ENCODE measurements at places on chromosomes 3 and 15.

- no peak for DNase-seq
These were observed 318.5 kb downstream of the EDEM1 start for GRCh38 chr3:5505997-5506396.

GRCh38 chr15:59194639-59195325 is 11.9 kb upstream of the LDHAL6B start:
- DNase-seq: no peak

- DNase-seq: no peak
These were observed 188.1 kb downstream of the CHST2 start for GRCh38 chr3:143307613-143308183.

- no peak for DNase-seq
These were observed 13.2 kb upstream of the TMEM212 start for GRCh38 chr3:171829841-171830517.

- no peak for DNase-seq
These were observed 40.8 kb downstream of the HMG20A start for GRCh38 chr15:77461486-77461885.

- no peak for DNase-seq
These were observed 9.3 kb downstream of the HOMER2 start for GRCh38 chr15:82943176-82943575.

DNA sequence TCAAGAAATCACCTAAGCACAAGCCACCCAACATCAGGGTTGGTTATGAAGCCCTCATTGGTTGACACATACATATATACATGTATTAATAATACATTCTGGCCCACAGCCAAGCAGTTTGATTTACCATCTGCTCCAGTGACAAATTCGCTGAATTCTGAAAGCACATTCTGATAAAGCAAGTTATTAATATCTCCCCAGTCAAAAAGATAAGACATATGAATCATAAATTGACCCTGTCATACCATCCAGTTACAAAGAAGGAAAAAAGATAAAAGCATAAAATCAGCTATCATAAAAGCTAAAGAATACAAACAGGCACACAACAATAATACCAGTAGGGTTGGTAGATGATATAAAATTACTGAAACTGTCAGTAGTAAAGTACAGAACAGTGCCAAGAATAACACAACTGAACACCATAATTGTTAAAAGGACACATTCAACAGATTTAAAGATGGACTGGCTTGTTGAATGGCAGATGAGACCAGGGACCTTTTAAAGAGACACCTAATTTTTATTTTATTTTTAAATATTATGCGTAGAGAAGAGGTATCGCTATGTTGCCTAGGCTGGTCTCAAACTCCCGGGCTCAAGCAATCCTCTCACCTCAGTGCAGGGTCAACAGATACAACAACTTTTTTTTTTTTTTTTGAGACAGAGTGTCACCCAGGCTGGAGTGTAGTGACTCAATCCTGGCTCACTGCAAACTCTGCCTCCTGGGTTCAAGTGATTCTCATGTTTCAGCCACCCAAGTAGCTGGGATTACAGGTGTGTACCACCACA is 7.7 kb downstream of the SNX4 start:
- no peak for DNase-seq

DNA sequence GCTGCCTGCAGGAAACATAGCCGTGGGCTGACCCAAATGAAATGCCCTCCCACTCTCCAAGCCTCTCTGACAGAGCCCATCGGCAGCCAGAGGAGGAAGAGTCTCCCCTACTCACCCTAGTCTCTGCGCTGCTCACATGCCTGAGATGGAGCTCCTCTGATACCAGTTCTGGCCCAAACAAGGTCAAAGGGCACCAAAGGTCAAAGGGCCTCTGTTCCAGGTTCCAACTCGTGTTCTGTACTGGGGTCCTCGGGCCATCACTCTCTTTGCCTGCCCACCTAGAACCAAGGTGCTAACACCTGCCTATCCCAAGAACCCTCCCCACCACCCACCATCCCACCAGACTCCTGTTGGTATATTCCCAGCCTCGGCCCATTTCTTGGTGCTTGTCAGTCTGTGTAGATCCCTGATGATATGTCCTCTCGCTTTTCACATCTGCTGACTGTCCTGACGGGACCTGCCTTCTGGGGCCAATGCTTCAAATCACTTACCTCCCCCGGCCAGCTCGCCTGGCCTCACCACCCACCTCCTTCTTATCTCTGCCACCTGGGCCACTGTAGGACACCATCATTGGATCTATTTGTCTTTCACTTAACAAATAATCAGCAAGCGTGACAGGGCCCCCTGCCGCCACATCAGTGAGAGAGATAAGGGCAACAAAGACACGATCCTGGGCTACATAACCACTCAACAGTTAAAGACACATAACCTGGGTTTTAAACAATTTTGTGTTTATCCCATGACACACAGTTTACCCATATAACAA is 90.4 kb downstream of the SRGAP3 start:
- no peak for DNase-seq

- DNase-seq: no peak
These were observed 3.7 kb downstream of the EOGT start for GRCh38 chr3:69009559-69010410.

DNA sequence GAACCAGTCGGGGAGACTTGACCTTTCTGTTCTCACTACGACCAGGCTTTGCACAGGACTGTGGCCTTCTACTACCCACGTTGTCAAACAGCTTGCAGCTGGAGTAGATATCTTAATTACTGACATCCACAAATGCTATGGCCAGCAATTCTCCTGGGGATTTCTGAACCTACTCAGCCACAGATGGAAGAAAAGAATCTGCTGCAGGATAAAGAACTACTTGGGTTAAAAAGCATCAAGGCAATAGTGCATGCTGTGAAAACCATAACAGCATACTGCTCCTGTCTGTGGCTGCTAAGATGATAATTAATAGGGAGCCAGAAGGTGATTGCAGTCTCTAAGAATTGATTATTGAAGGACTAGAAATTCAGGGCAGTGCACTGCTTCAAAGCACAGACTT is 859.2 kb upstream of the SEMA6D start:
- DNase-seq: no peak

- peak; percentile 40 for DNase-seq
These were observed 825 bp upstream of the RTP3 start for GRCh38 chr3:46496746-46497555.

GRCh38 chr3:186815435-186815834 is 9.2 kb upstream of the RFC4 start:
- no peak for DNase-seq

GRCh38 chr15:35254062-35254461 is 169.0 kb upstream of the NANOGP8 start:
- no peak for DNase-seq
